ENCODE measurements at places on chromosomes 1 and 21.
A peak's percentile ranks its signal among the peaks of the same experiment; 100 is the strongest.

- peak; percentile 94 for DNase-seq
Measured at GRCh38 chr1:40868051-40868723, 6.0 kb upstream of the CITED4 start.

DNA sequence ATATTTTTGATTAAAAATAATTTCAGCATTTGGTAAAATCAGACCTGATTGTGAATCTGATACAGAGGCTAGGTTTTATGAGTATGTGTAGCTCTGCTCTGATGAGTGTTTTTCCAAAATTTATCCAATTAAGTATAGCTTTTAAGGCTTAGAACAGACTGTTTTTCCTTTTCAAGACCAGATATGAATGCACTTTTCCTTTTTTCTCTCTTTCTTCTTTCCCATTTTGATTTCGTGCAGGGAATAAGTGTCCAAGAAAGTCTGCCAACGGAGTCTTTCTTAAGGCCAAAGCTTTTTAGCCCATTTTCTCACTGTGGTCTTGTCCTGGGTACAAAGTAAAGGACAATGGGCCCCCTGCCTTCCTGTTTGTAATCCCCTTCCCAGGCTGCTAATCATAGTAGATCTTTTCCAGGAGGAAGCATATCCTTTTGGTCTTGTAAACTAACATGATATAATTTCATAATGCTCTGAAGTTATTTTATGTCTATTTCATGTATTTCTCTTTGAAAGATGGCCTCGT lies 2.9 kb downstream of the KIF1B start:
- DNase-seq, result no peak

DNA sequence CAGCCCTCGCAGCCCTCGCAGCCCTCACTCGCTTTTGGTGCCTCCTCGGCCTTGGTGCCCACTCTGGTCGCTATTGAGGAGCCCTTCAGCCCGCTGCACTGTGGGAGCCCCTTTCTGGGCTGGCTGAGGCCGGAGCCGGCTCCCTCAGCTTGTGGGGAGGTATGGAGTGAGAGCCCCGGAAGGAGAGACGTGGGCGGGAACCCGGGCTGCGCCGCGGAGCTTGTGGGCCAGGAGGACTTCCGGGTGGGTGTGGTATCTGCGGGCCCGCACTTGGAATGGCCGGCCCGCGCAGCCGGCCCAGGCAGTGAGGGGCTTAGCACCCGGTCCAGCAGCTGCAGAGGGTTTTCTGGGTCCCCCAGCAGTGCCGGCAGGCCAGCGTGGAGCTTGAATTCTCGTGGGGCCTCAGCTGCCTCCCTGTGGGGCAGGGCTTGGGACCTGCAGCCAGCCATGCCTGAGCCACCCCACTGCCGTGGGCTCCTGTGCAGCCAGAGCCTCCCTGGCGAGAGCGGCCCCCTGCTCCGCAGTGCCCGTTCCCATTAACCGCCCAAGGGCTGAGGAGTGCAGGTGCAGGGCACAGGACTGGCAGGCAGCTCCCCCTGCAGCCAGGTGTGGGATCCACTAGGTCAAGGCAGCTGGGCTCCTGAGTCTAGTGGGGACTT lies 9.9 kb upstream of the CFHR2 start:
- no peak for DNase-seq

DNA sequence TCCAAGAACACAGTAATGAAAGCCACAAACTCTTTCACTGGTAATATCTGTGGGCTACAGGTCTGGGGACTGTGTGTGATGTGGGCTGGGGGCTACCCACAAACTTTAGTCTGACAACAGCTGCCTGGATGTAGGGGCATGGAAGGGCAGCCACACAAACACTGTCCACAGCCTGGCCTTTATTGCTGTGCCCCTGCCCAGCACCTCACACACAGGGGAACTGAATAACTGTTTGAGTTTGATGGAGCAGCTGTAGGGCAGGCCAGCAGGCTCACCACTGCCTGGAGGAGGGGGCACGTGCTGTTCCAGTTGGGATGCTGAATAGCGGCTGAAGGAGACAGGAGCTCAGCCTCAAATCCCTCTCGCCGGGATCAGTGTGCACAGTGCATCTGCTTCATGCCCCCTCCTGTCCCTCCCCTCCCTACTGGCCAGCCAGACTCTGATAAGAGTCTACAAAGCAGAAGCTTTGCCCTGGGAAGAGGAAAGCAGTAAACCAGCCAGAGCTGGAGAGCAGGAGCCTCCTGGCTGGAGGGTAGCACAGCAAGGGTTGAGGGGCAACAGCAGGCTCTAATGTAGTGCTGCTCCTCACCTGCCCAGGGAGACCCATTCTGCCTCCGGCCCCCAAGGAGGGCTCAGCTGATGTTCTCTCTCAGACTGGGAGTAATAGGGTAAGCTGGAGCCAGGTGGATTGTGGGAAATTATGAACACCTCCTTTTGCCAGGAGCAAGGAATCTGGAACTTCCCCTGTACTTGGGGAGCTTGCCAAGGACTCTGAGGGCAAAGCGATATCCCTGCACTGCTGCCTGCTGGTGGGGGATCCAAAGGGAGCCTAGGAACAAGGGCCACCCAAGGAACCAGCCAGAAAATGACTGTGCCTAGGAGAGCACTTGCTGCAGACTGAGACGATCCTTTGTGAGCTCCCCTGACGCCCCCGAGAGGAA lies 70.2 kb upstream of the GOLT1A start:
- no peak for DNase-seq

DNA sequence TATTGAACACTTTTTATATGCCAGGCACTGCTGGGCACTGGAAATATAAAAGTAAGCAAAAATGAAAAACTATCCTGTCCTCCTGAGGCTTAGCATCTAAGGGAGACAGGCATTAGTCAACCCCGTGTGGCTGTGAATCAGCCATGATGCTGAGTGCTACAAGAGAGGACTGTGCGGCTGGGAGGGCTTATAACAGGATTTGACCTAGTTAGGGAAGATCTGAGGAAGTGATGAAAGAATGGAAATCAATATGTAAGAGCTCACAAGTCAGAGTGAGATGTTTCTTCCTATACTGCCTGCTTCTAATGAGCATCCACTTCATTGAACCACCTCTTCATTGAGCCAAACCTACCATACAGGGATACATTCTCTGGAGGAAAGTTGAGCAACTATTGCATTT lies 15.1 kb downstream of the TRIM45 start:
- no peak for DNase-seq

DNA sequence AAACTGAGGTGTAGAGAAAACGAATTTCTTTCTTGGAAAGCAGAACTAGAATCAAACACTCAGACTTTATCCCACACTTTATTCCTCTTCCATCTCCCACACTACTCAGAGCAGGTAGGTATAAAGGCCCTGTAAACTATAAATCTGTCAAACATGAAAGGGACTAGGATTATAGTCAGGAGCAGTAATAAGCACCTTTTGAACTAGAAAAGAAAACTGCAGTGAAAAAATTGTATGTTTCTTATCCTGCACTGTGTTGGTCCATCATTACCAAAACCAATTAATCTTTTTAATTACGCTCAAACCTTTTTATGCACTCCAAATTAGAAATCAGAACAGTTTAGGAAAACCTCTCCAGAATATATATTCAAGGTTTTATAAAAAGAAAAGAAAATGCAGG lies 47.6 kb downstream of the LPAR3 start:
- DNase-seq, result no peak

- DNase-seq, result no peak
Measured at GRCh38 chr1:113610372-113610771, 148.9 kb downstream of the PHTF1 start.

GRCh38 chr21:40622531-40622930 lies 224.4 kb downstream of the DSCAM start:
- DNase-seq, result no peak

DNA sequence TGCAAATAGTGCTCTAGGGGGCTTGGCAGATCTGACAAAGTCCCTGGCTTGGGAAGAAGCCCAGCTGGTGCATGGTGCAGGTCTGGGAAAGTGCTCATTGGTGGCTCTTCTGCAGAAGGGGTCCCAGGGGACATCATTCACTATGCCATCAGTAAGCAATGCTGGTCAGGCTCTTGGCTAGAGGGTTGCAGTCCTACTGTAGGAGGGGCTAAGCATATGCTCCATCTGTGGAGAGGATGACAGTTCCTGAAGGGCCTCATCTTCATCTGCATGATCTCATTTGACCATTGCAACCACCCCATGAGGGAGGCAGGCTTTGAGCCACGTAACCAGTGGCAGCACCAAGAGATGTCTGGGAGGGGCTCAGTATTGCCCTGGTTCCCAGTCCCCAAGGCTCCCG lies 31.5 kb upstream of the VASH2 start:
- no peak for DNase-seq

DNA sequence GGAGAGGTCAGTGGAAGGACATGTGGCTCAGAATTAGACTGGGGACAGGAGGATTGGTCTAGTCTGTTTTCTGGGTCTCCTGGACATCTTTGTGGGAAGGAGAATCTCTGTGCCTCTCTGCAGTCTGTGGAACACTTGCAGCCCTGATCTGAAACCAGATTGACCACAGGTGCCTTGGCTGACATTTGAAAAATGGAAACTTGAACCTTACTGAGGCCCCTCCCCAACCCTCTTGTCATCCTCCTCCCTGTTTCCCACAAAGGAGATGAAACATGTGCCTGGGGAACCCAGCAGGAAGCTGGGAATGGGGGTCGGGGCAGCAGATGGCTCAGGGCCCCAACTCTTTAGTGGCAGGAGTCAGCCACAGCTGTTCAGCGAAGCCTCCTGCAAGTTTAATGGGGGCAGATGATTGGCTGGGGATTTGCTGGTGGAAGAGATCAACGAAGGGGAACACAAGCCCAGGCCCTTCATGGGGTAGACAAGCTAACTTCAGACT lies 18.1 kb downstream of the VASH2 start:
- DNase-seq, result no peak

DNA sequence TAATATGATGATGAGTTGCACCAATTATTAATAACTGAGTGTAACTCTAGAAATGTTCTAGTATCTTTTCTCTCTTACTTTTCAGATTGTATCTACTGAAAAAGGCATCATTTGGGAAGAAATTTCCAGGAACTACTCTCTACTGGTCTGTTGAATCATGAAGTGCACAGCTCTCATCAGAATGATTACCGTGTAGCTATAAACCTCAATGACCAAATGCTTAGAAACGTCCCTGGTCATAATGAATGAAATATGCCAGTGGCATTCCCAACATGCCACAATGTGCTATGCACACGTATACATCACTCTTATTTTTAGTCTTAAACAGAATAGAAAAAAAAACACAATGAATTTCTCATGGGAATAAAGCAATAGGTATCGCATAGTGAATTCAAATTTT lies 534.3 kb upstream of the OLFM3 start:
- DNase-seq, result no peak

- DNase-seq, result peak; percentile 96
Measured at GRCh38 chr1:202009326-202010179, 834 bp upstream of the ELF3 start.

- DNase-seq, result no peak
Measured at GRCh38 chr1:11286735-11287410, 13.9 kb downstream of the UBIAD1 start.

- DNase-seq, result no peak
Measured at GRCh38 chr1:181972256-181972655, 89.3 kb downstream of the ZNF648 start.

- peak; percentile 90 for DNase-seq
Measured at GRCh38 chr1:227774051-227774731, 39.0 kb downstream of the SNAP47 start.

GRCh38 chr1:234975122-234975940 lies 153.3 kb downstream of the TOMM20 start:
- peak; percentile 100 for DNase-seq

DNA sequence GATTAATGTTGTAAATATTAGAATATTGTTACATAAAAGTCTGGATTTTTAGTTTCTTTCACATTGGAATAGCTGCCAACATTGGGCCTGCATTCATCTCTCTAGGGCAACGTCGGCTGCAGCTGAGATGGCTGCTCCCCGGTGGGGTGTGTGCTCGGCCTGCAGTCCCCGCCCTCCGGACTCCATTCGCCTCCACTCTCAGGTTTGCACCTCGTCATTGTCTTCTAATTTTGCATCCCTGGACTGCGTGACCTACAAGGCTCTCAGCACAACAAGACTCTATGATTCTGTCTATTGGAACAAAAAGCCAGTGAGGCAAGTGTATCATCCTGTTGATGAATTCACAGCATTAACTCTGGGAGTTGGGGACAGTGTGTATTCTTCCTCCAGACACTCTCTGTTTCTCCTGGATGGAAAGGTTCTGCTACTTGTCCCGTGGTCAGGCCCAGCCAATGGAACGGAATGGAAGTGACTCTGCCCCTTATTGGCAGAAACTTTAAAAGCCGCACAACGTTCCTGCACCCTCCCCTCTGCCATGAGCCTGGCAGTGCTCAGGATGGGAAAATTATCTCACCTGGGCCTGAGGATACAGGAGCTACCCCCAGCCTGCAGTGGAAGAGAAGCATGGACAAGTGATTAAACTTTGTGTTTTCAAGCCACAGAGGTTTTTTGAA lies 105.0 kb upstream of the SAMD11 start:
- DNase-seq, result no peak

DNA sequence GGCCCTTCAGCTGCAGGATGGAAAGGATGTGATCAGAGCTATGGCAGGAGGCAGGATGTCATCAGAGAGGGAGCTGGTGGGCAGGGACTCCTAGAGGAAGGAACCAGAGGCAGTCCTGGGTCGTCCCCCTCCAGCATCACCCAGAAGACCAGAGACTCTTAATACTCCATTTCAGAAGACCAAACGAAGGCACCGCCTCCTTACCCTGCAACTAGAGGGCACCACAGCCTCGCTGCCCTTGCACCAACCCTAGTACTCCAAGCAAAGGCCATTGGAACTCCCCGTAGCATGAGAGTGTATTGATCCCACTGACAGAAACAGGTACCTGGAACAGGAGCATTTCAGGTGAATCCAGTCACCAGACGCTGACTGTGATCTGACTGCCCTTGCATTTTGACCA lies 598.1 kb downstream of the NPHP4 start:
- DNase-seq, result no peak

DNA sequence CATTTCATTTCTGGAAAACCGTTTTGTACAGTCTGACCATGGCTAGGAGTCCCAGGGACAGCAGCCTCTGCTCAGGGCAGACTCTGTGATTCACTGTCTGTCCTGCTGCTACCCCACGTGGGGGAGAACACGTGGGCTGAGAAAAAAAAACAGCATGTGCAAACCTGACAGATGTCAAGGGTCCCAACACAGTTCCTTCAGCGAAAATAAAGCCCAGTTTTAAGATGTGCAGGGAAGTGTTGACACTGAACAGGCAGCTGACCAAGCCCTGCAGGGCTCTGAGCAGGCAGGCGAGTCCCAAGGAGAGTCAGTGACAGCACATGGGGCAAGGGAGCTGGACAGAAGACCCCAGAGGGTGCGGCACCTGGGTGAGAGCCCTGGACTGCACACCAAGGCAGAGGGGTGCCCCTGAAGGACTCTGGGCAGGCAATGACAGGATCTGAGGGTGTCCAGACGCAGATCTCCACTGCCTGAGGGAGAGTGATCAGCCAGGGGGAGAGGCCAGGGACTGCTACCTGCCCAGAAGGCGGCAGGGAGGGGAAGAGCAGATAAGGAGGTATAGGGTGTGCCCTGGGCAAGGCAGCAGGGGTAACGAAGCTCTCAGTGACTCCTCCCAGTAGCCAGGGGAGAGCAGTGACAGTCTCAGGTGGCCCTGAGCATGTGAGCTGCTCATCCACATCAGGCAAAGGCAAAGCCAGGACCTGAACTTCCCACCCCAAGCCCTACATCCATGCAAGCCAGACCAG lies 5.1 kb upstream of the SPATC1L start:
- DNase-seq, result peak; percentile 23

GRCh38 chr21:20882462-20883407 lies 115.5 kb upstream of the NCAM2 start:
- peak; percentile 59 for DNase-seq

Data from DMS53 (cell line).